ENCODE measurements at places on chromosomes 4 and X. TPM values are rescaled to one million over a fixed set of nuclear protein-coding genes. Genes with fewer than 3 reads are reported as not detected.

- no peaks in the 10 kb centered on the region for H3K36me3 ChIP-seq
- H3K27ac ChIP-seq = no peak overlapping the region
- H3K27me3 ChIP-seq = no peaks in the 10 kb centered on the region
- no peak overlapping the region for H3K4me3 ChIP-seq
- no peak for DNase-seq
These were observed 146.1 kb upstream of the NEIL3 start for GRCh38 chr4:177163532-177163931.

SERTM2 gene
- not detected for total RNA-seq

DNA sequence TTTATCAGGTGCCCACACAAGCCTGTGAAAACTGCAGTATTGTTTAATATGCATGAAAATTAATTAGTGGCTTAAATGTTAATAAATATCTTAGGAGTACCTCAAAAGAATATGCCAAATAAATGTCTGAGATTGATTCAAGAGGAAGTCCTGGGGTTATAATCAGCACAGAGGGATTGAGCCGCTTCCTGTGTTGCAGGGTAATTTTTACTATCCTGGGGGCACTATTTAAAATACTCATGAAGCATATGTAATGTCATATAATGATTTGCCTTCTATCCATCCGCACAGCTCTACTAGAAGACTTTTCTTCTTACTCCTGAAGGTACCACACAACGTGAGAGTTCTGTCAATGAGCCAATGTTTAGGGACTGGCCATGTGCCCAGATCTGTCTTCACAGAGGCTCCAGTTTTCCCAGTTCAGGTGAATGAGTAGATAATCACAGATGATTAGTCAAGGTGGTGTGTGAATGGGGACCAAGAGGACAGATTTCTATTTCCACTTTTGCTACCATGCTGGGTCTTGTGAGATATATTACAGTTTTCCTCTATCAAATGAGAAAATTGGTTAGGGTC, 233.3 kb downstream of the USP46 start:
- H3K36me3 ChIP-seq = no peaks in the 10 kb centered on the region
- no peak for DNase-seq
- no peak overlapping the region for H3K4me3 ChIP-seq
- no peak overlapping the region for H3K27ac ChIP-seq

IQCM gene
- not detected for total RNA-seq

DNA sequence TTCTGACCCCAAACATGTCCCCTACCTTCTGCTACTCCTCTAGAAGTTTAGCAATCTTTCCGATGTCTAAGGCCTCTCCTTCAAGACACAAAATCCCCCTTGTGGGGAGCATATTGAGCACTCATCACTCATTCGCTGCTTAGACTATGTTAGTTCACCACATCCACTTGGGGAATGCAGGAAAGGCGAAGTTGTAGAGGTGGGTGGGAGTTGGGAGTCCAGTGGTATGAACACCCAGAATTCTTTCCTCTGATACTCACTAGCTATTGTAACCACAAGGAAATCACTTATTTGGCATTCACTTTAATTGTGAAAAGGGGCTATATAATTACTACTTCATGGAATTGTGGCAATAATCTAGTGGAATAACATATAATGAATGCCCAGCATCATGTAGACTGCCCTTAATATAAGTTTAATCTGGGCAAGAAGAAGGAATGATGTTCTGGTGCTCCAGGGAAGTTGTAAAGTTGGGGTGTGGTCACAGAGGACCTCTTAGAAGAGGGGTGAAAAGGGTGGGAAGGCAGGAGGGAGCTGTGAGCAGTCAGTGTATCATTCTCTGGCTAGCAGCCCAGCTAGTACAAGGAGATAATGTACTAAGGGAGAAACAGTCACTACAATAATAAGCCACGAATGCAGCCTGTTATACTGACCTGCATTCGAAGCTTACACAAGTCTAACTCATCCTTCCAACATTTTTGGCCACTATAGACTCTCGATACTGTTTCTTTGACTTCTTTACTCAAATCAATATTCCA, 468.2 kb upstream of the DIPK2B start:
- no peaks in the 10 kb centered on the region for H3K4me1 ChIP-seq
- H3K27ac ChIP-seq = no peak overlapping the region
- no peak overlapping the region for H3K4me3 ChIP-seq
- no peaks in the 10 kb centered on the region for H3K36me3 ChIP-seq
- H3K27me3 ChIP-seq = no peaks in the 10 kb centered on the region

- H3K36me3 ChIP-seq = peaks cover 25% of the 10 kb centered on the region
- no peaks in the 10 kb centered on the region for H3K27me3 ChIP-seq
- no peak overlapping the region for H3K27ac ChIP-seq
- H3K4me1 ChIP-seq = no peaks in the 10 kb centered on the region
- no peak overlapping the region for H3K4me3 ChIP-seq
These were observed 12.5 kb upstream of the OSTC start for GRCh38 chr4:108637856-108638255.

TLR2 gene
- 1.0 TPM for total RNA-seq

GRCh38 chr4:113335746-113336145, 286.3 kb downstream of the ANK2 start:
- no peak for DNase-seq
- no peak overlapping the region for H3K4me3 ChIP-seq
- H3K27me3 ChIP-seq = peaks cover 5% of the 10 kb centered on the region
- H3K36me3 ChIP-seq = no peaks in the 10 kb centered on the region
- no peaks in the 10 kb centered on the region for H3K4me1 ChIP-seq

GRCh38 chr4:69811166-69811565, 48.8 kb downstream of the SULT1E1 start:
- no peak overlapping the region for H3K4me3 ChIP-seq
- H3K27ac ChIP-seq = no peak overlapping the region
- H3K36me3 ChIP-seq = no peaks in the 10 kb centered on the region
- DNase-seq = no peak
- H3K27me3 ChIP-seq = no peaks in the 10 kb centered on the region
- no peaks in the 10 kb centered on the region for H3K4me1 ChIP-seq

DNA sequence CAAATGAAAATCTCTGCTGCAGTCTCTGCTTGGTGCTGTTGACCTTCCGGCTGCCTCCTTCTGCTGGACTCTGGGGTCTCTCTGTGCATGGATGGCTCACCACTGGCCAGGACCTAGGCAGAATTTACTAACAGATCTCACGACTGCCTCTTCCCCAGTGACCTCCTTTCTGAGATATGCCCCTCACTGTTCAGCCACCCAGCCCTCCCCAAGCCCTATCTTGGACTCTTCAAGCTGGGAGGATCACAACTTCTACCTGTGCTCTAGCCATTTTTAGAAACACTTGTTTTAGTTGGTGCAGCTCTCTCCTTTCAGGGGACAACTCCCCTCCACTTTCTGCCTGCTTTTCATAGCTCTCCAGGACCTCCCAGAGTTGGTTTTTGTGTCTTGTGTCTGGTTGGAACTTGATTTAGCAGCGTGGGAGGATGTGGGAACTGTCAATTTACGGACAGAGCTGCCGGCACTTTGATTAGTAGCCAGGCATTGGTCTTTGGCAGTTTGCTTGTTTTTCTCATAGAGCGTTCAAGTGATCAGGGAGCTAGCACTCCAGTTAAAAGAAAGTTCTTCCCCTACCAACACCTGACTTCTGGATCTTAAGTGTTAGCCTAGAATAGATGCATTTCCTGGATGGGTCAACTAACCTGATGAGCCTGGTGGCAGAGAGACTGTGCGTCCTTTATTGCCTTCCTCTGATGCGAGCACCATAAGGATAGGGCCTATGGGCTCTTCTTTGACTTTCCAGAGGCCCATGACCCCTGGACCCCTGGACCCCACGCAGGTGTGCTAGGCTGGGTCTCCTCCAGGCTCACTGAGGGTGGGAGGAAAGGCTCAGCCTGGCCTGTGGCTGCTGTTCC, 6.5 kb downstream of the RGS12 start:
- peaks cover 30% of the 10 kb centered on the region for H3K4me1 ChIP-seq
- no peak overlapping the region for H3K27ac ChIP-seq
- H3K4me3 ChIP-seq = no peak overlapping the region
- peaks cover 2% of the 10 kb centered on the region for H3K36me3 ChIP-seq
- peaks cover 30% of the 10 kb centered on the region for H3K27me3 ChIP-seq

DNA sequence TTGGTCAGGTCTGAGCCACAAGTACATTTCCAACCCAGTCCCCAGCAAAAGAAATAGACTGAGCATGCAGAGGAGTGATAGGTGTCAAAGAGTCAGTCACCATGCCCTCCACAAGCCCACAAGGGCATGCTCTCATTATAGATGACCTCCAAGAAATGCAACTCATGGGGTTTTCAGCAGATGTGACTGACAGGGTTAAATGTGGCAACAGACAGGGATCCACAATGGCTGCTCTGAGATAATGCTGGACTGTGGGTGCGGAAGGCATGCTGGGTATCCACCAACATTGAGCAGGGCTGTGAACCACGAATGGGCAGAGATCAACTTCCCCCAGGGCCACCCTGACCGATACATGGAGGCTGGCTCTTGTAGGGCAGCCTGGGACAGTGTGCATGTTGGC, 115.8 kb downstream of the BCOR start:
- peaks cover 7% of the 10 kb centered on the region for H3K4me1 ChIP-seq
- no peak for DNase-seq
- no peak overlapping the region for H3K27ac ChIP-seq
- H3K27me3 ChIP-seq = peaks cover under 1% of the 10 kb centered on the region
- no peak overlapping the region for H3K4me3 ChIP-seq

GRCh38 chrX:132748909-132749308, 209.5 kb downstream of the HS6ST2 start:
- H3K36me3 ChIP-seq = no peaks in the 10 kb centered on the region
- no peak overlapping the region for H3K27ac ChIP-seq
- H3K4me1 ChIP-seq = peaks cover 17% of the 10 kb centered on the region
- DNase-seq = no peak
- no peak overlapping the region for H3K4me3 ChIP-seq
- no peaks in the 10 kb centered on the region for H3K27me3 ChIP-seq

- no peaks in the 10 kb centered on the region for H3K27me3 ChIP-seq
- no peaks in the 10 kb centered on the region for H3K36me3 ChIP-seq
These were observed 28.9 kb downstream of the STARD8 start for GRCh38 chrX:68676335-68676734.

GRCh38 chrX:108309144-108309543, 129.1 kb downstream of the COL4A6 start:
- no peak for DNase-seq
- no peak overlapping the region for H3K4me3 ChIP-seq
- no peaks in the 10 kb centered on the region for H3K36me3 ChIP-seq

DNA sequence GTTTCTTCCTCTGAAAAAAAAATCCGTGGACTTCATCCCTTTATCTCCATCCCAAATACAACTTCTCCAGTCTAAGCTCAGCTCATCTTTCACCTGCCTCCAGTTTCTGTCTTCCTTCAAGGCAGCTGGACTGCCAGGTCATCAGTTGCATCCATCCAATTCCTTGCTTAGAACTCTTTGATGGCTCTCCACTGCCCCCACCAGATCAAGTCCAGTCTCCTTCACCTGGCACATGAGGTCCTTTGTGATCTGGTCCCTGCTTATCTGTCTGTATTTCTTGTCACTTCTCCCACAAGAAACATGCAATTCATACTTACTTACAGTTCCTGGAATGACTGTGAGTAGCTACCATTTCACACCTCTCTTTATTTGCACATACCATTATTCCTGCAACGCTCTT, 33.8 kb downstream of the OTUD6A start:
- H3K36me3 ChIP-seq = no peaks in the 10 kb centered on the region
- peaks cover 4% of the 10 kb centered on the region for H3K4me1 ChIP-seq
- DNase-seq = no peak
- H3K27ac ChIP-seq = no peak overlapping the region
- H3K4me3 ChIP-seq = no peak overlapping the region
- H3K27me3 ChIP-seq = peaks cover 7% of the 10 kb centered on the region

C4orf51 gene
- not detected for total RNA-seq

TREX2 gene
- total RNA-seq = 0.83 TPM

PPEF2 gene
- not detected for total RNA-seq

DNA sequence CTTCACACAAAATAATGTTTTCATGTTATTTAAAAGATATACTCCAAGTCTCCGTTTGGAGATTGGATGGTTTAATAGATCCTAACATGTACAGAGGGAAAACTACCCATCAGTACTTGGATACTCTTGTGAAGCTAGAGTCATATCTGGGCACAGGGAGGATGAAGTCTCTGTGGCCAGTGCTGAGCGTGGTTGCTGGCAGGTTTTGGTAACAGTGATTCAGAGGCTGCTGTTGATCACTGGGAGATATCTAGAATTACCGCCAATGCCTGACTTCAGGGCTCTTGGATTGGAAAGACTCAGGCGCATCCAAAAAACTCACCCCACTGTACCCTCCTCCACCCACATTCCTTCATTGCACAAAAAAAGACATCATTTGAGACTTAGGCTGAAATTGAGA, 107.2 kb upstream of the PGRMC2 start:
- H3K36me3 ChIP-seq = no peaks in the 10 kb centered on the region
- H3K4me1 ChIP-seq = no peaks in the 10 kb centered on the region
- H3K27ac ChIP-seq = no peak overlapping the region
- DNase-seq = no peak

DNA sequence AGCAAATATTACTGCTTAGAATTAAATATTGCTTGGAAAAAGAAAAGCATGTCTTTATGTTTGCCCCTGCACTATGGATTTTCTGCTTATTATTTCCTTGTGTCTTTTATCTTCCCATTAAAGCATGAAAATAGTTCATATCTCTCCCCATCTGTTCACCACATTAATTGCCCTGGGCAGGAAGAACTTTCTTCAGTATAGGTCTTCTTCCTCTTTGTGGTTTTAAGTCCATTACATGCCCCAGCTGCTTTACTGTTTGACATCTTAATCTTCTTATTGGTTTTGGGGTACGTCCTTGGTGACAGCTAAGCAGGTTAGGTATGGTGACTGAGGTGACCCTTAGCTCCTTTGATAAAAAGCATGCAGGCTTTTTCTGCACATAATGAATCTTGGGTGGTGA, 157.3 kb downstream of the AASDH start:
- no peaks in the 10 kb centered on the region for H3K4me1 ChIP-seq
- no peaks in the 10 kb centered on the region for H3K36me3 ChIP-seq
- no peak overlapping the region for H3K27ac ChIP-seq
- H3K4me3 ChIP-seq = no peak overlapping the region
- H3K27me3 ChIP-seq = peaks cover 4% of the 10 kb centered on the region

DNA sequence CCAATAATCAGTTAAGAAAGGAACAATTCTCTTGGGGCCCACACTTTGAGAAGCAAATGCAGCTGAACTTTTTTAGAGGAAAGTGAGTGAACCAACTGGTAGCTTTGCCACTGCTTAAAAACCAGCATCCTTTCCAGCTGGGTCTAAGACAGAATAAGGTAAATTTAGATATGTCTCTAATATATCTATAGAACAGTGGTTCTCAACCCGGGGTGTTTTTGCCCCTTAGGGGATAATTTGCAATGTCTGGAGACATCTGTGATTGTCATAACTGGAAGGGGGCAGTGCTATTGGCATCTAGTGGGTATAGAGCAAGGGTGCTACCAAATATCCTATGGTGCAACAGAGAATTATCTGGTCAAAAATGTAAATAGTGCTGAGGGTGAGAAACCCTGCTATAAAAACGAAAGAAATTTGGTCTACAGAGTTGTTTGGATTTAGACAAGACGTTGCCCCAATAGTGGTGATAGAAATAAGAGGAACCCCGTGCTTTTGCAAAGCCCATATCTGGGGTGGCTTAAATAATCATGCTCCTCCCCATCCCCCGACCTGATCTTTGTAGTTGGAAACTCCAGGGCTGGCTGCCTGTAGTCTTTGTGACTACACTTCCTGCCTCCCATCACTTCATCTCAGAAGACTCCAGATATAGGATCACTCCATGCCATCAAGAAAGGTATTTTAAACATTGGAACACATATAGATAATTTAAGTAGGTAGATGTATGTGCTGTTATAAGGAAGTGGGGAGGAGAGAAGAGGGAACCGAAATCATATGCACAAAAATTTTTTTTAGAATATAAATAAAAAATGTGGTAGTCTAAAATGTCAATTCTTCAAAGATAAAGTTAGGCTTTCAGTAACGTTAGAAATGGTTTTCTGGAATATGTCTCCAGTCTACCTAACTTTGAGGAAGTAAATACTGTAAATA, at the start of gene TLR7:
TLR7 (plus strand) TSS at position 622 of the 927 bp plus-strand sequence. CDS start 507 bp downstream, outside the sequence.
- peak within 1 kb of the TSS; percentile 35 for H3K4me3 ChIP-seq
- no peaks in the 10 kb centered on the region for H3K27me3 ChIP-seq
- H3K27ac ChIP-seq = no peak within 1 kb of the TSS
- no peaks in the 10 kb centered on the region for H3K36me3 ChIP-seq
- H3K4me1 ChIP-seq = peaks cover 11% of the 10 kb centered on the region
- DNase-seq = no peak
